Stimulated activated CD4-positive, alpha-beta T cell treated with anti-CD3 and anti-CD28 coated beads, TNF-alpha, amount 100 ng/mL, for 1 hour (primary cell): ENCODE measurements at places on chromosomes 7 and 10.

DNA sequence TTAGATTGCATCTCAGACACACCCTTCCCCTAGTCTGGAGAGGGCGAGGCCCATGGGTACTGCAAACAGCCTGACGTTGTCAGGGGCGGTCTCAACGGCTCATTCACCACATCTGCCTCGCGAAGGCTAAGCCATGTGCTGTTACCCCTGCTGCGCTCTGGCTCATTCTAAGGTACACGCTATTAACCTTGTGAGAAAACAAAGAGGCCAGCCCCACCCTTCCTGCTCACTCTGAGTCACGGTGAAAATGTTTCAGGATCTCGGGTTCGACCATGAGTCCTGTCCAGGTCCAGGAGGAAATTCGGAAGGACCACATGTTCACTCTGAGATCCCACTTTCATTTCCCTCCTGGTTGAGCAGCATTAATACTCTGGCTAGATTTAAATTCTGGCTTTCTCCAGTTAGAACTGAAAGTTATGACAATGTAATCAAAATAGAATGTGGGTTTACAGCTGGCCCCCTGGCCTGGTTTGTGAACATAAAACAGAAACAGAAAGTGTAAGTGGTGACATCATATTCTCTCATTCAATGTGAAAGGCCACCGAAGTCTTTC, 55.2 kb downstream of the EGFR start:
- DNase-seq: no peak

- DNase-seq: no peak
Measured at GRCh38 chr7:150404172-150404804, 25.2 kb downstream of the ZNF775 start.

GRCh38 chr10:69089638-69090599, 2.0 kb downstream of the SRGN start:
- peak; percentile 30 for DNase-seq

GRCh38 chr10:29105516-29106215, 183.2 kb upstream of the LYZL1 start:
- no peak for DNase-seq

DNA sequence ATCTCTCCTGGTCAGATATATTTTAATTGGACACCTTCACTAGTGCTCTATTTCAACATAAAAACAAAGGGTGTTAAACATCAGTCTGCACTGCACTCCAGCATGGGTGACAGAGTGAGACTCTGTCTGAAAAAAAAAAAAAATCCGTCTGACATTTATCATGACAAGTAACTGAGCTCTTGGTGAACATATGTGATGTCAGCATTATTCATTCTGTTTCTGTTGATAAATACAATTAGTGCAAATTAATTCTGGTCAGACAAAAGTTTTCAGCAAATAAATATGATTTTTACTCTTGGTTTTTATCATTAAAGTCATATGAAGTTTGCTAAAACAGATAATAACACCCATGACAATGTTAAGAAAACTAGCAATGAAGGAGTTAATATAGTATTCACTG, 692.8 kb upstream of the GRM3 start:
- no peak for DNase-seq

- no peak for DNase-seq
Measured at GRCh38 chr7:1549357-1550004, 6.5 kb downstream of the TMEM184A start.

DNA sequence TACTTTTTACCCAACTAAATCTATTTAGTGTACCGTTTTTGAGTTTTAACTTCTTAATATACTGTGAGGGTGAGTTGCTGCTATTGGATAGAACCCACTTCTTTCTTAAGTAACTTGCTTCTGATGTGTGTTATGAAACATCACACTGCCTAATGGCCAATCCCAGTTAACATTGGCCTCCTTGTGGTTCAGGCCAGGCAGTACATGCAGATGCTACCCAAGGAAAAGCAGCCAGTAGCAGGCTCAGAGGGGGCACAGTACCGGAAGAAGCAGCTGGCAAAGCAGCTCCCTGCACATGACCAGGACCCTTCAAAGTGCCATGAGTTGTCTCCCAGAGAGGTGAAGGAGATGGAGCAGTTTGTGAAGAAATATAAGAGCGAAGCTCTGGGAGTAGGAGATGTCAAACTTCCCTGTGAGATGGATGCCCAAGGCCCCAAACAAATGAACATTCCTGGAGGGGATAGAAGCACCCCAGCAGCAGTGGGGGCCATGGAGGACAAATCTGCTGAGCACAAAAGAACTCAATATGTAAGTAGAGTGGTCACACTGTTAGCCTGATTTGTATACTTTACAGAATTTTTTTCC, 39.7 kb downstream of the TES start:
- DNase-seq: no peak

DNA sequence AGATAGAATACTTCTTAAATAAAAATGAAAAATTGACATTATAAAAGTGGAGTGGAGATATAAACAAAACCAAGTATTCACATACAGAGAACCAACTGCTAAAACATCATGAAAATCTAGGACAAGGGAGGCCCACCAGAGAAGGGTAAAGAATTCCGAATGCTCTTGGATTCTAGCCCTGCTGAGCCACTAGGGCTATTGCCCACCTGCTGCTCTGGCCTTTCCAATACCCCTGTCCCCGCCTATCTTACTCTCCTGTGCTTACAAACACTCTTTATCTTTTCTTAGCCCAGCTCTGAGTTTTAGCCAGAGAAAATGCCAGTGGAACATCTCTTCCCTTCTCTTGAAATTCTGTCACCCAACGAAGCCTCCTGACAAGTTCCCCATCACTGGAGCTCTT, 100.3 kb downstream of the MACC1 start:
- no peak for DNase-seq

- DNase-seq: no peak
Measured at GRCh38 chr10:101217450-101218281, 11.6 kb downstream of the LBX1 start.
